Sigmoid colon (tissue), 7 donors: ENCODE measurements at places on chromosomes 2 and 18. TPM values are rescaled to one million over a fixed set of nuclear protein-coding genes. Genes with fewer than 3 reads are reported as not detected.

Gene LOXHD1
- 0.27 TPM for total RNA-seq

Gene CNGA3
- total RNA-seq = 3.6 TPM

- H3K36me3 ChIP-seq = no peaks in the 10 kb centered on the region
- no peak overlapping the region for H3K27ac ChIP-seq
- H3K4me3 ChIP-seq = no peak overlapping the region
- H3K4me1 ChIP-seq = no peaks in the 10 kb centered on the region
- no peak for DNase-seq
Measured at GRCh38 chr2:84556190-84556589, 39.9 kb downstream of the DNAH6 start.

- H3K27me3 ChIP-seq = no peaks in the 10 kb centered on the region
- H3K27ac ChIP-seq = no peak overlapping the region
- H3K4me1 ChIP-seq = peaks cover 8% of the 10 kb centered on the region
- no peak overlapping the region for H3K4me3 ChIP-seq
- no peaks in the 10 kb centered on the region for H3K36me3 ChIP-seq
Measured at GRCh38 chr2:172698041-172698863, 37.4 kb upstream of the RAPGEF4 start.

DNA sequence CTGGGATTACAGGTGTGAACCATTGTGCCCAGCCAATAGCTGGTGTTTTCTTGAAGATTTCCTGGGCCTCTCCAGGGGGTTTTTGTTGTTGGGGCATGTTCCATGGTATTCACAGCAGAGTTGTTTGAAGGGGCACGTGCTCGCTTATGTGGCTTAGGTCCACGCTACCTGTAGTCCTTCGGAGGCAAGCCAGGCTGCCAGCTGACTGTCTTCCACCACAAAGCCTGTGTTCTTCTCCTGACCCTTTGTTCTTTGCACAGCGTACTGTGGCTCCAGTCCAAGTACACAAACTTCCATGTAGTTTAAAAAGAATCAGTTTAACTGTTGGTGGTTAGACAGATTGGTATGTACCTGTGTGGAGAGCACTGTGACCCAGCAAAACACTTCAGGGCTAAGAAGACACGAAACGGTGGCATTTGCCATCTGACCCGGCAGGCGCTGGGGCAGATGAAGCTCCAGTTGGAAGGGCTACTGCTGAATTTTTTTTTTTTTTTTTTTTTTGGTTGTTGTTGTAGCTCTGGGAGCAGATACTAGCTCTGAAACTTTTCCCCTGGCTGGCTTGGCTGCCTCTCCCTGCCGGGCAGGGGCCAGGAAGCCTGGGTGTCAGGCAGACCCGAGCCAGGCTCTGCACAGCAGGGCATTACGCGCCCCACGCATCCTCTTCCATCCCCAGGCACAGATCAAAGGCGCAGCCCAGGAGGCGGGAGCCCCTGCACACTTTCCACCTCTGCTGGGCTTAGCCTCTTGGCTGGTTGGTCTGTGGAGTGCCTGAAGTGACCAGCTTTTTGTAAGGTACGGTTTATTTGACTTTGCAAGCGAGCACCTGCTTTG lies 5.7 kb downstream of the GREB1 start:
- peaks cover 7% of the 10 kb centered on the region for H3K4me1 ChIP-seq
- no peaks in the 10 kb centered on the region for H3K27me3 ChIP-seq
- H3K36me3 ChIP-seq = no peaks in the 10 kb centered on the region
- no peak overlapping the region for H3K27ac ChIP-seq
- no peak for DNase-seq
- no peak overlapping the region for H3K4me3 ChIP-seq

DNA sequence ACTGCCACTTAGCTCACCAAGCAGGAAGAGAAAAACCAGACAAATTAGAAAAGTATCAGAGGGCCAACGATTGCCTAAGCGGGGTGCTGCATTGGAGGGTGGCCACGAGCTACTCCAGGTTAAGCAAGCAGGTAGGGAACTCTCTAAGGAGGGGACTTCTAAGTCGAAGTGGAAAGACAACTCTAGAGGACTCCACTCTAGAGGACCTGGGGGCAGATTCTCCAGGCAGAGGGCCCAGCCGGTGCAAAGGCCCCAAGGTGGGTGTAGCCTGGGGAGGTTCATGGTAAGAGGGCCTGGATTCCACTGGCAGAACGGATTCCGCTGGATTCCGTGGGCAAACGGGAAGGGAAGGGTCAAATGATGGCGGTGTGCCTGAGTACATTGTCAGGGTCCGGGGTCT lies 12.7 kb downstream of the FBLN7 start:
- H3K4me3 ChIP-seq = no peak overlapping the region
- no peak overlapping the region for H3K27ac ChIP-seq
- H3K4me1 ChIP-seq = peaks cover 10% of the 10 kb centered on the region
